ENCODE measurements at places on chromosomes 3 and 15.
A peak's percentile ranks its signal among the peaks of the same experiment; 100 is the strongest.

GRCh38 chr3:65181391-65181871, 493.6 kb upstream of the ADAMTS9 start:
- no peak for DNase-seq

DNA sequence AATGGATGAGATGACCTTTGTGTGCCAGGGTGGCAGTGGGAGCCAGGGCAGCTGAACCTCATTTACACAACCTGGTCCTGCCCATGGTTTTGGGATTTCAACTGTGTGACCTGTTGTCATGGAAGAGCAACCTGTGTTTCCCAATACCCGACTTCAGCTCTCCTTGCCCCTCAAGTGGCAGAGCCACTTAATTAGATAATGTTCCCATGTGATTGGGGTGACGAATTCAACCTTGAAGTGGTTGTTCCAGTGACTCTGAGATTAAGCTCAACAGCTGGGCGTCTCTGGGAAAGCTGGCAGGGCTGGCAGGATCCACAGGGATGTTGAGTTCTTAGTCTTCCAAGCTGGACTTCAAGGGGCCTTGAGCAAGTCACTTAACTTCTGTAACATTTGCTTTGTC, 71.0 kb downstream of the THSD4 start:
- DNase-seq, result no peak

GRCh38 chr15:50330921-50331320, 24.1 kb downstream of the GABPB1 start:
- DNase-seq, result no peak

GRCh38 chr3:100209948-100210771, 50.6 kb upstream of the TBC1D23 start:
- DNase-seq, result no peak

DNA sequence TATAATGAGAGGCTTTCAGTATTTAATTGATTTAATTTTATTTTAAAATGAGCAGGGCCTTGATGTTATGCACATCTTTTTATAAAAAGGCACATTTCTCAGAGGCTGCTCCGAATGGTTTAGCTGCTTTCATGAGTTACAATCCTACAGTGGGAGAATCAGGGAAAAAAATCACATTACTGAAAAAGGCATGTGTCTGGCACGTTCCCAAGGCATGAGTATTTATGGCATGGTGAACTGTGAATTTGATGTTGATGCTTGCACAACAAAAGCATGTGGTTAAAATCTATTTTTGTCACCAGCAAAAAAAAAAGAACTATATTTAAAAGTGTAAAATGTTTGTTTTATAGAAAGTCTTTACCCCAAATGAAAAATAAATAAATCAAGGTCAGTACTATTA, 485.2 kb upstream of the ROBO2 start:
- DNase-seq, result no peak

DNA sequence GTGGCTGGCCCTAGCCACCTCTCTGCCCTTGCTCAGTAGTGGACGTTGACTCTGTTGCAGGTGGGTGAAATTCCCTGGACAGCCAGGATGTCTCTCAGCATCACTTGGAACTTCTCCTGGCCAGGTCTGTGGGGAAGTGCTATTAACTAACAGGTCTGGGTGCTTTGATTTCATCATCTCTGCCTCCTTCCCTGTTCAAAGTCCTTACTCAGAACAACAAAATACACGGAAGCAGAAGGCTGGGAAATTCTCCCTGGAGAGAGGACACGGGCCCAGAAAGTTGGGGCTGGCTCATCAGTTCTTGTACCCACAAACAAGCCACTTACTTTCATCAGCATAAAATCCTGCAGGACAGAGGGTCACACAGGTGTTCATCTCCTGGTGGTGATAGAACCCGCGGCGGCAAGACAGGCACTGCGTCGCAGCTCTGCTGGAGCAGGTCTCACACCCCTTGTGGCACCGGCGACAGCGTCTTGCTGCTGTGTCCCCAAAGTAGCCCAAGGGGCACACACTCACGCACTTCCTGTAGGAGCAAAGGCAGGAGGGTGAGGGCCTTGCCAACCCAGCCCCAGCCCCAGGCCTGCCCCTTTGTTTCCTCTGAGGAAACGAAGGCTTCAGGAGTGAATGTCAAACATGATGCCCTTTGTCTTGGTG, 29.6 kb upstream of the SNRPA1 start:
- DNase-seq, result no peak

DNA sequence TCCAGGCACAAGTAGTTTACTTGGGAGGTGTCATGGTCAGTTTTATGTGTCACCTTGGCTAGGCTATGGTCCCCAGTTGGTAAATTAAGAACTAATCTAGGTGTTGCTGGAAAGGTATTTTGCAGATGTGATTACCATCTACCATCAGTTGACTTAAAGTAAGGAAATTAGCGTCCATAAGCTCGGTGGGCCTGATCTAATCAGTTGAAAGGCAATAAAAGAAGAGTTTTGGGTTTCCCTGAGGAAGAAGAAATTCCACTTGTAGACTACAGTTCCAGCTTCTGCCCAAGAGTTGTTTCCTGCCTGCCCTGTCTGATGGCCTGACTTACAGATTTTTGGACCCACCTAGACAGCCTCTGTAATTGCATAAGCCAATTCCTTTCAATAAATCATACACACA, 438.7 kb upstream of the PROK2 start:
- no peak for DNase-seq

- DNase-seq, result peak; percentile 79
Measured at GRCh38 chr3:178083906-178084866, 452.1 kb upstream of the KCNMB2 start.

DNA sequence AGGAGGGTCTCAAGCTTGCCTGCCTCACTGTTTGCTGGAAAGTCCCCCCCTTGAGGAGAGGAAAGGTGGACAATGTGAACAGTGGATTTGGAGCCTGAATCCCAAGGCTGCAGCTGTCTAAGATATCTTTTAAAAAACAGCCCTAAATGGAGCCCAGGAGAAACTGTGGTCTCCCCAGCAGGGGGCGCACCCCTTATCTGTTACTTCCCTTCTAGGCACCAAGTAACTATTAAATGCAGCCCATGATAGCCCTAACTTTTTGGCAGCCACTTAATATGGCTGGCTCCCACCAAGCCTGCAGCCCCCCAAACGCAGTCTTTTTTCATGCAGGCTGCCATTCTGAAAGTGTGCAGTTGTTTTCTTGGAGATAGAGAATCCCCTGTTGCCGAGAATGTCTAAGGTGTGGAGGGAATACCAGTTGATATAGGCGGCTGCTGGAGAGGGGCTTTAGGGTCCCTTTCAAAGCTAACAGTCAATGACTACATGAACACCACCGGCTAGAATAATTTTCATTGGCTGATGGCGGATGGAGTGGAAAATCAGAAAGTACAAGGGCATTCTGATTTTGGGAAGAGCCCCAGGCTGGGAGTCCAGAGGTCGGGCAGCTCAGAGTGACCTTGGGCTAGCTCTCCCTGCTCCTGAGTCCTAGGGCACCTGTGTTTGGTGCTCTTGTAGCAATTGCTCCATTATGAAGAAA, 1.3 kb downstream of the RHCG start:
- no peak for DNase-seq

DNA sequence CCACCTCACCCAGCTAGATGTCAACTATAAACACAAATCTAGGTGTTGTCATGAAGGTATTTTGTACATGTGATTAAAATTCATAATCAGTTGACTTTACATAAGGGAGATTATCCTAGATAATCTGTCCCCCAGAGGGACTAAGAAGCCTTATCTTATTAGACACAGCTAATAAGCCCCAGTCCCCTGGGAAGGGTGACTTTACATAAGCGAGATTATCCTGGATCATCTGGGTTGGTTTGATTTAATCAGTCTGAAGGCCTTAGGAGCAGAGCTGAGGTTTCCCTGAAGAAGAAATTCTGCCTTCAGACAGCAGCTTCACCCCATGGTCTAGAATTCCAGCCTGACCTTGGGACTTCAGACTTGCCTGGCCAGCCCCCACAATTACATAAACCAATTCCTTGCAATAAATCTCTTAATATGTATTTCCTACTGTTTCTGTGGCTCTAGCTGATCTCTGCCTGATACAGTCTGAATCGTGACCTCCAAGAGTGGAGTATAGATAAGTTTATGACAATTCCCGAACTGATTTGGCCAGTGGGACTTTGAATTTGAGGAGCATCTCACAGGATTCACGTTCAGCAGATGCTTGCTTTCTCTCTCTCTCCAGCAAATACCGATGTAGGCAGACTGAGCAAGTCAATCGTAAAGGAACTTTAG, 66.5 kb downstream of the MRPL46 start:
- DNase-seq, result no peak

GRCh38 chr3:3145831-3146230, 19.1 kb downstream of the TRNT1 start:
- DNase-seq, result no peak

- no peak for DNase-seq
Measured at GRCh38 chr15:89641053-89641452, 14.2 kb downstream of the KIF7 start.

GRCh38 chr15:57565311-57565710, 26.4 kb upstream of the MYZAP start:
- DNase-seq, result peak; percentile 12
